ENCODE measurements at places on chromosomes 3 and 15. TPM values are rescaled to one million over a fixed set of nuclear protein-coding genes. Genes with fewer than 3 reads are reported as not detected.

The SPSB4 gene
- not detected for total RNA-seq

The GRIP2 gene
- total RNA-seq, result 1.4 TPM

The NANOGP8 gene
- total RNA-seq, result 1.2 TPM

The C3orf18 gene
- total RNA-seq, result 18.8 TPM

The UBAP1L gene
- total RNA-seq, result 3.3 TPM
